ENCODE measurements at places on chromosomes 13 and 19.

- DNase-seq, result no peak
These were observed 489.3 kb downstream of the GPC6 start for GRCh38 chr13:93715866-93716265.

GRCh38 chr13:63632321-63632720 lies 2216.7 kb upstream of the PCDH20 start:
- no peak for DNase-seq

DNA sequence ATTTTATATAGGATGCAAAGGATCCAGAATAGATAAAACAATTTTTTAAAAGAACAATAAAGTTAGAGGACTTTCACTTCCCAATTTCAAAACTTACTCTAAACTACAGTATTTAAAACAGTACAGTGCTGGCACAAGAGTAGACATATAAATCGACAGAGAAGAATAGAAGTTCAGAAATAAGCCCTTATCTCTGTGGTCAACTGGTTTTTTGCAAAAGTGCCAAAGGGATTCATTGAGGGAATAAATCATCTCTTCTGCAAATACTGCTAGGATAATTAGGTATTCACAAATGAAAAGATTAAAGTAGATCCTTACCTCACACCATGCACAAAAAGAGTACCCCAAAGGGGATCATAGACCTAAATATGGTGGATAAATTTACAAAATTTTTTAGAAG lies 431.0 kb upstream of the HTR2A start:
- DNase-seq, result no peak

DNA sequence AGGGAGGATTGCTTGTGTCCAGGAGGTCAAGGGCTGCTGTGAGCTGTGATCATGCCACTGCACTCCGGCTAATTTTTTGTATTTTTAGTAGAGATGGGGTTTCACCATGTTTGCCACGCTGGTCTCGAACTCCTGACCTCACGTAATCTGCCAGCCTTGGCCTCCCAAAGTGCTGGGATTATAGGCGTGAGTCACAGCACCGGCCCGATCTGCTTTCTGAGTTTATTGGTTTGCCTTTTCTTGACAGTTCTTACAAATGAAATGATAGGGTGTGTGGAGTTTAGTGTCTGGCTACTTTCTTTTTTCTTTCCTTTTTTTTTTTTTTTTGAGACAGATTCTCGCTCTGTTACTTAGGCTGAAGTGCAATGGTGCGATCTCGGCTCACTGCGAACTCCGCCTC lies 848 bp downstream of the C19orf44 start:
- no peak for DNase-seq

GRCh38 chr13:27036236-27036981 lies 135.2 kb downstream of the USP12 start:
- no peak for DNase-seq

DNA sequence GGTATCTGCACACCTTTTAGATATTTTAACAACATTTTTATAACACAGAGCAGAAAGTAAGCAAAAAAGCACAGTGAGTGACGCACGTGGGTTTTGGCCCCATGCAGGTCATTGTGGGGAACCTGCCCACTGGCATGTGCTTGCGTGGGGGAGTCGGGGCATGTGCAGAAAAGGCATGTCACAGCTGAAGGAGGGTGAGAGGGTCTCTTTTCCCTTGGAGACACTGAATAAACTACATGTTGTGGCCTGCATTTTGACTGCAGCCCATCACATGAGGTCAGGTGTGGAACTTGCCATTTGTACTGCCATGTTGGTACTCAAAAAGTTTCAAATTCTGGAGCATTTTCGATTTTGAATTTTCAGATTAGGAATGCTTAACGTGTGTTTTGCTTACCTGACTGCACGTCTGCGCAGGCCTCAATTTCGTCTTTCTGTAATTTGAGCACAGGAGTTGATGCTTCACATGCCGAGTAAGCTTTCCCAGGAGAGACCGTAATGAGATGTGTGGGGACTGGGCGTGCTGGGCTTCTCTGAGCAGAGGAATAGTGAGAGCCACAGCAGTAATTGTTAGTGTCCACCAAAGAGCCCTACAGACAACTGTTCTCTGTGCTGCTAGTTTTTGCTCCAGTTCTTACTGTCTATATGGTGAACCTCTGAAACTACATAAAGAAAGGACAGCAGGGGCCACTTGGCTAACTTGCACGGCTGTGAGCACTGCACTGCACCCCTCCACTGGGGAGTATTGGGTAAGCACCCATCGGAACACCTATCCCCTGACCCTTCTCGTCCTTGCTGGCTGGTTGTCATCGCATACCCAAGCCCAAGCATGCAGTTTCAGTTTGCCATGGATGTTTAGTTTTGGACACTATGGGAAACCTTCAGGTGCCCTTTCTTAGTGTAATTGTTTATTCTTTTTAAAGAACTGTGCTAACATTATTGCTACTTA lies 72.9 kb upstream of the GPR183 start:
- DNase-seq, result no peak

DNA sequence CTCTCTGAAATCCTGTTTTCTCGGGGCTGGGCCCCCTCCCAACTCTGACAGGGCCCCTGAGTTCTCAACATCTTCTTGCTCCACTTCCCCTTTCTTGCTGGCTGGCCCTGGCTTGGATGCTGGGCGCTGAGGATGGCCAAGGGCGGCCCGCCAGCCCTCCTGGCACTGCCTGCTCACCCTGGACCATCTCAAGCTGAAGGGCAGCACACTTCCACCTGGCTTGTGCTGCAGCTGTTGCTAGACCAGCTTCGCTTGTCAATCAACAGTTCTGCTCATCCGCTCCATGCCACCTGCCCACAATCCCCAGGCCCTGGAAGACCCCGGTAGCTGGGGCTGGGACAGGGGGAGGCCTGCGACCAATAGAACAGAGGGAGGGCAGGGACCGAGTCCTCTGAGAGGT lies 6.9 kb upstream of the GMIP start:
- DNase-seq, result no peak

DNA sequence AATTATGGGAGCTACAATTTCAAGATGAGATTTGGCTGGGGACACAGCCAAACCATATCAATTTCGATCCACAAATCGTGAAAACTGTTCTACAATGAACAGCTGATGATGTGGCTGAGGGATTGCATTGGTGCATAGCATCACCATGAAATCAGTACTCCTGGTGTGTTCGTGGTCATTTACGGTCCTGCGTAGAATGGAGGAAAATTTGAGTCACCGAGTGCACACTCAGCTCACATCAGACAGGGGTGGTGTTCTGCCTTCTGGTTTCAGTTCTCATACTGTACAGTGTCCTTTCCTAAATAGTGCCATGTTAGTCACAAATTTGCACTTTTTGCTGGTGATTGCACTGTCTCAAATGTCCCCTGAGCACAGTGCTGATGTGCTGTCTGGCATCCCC lies 39.2 kb downstream of the MYH14 start:
- no peak for DNase-seq

DNA sequence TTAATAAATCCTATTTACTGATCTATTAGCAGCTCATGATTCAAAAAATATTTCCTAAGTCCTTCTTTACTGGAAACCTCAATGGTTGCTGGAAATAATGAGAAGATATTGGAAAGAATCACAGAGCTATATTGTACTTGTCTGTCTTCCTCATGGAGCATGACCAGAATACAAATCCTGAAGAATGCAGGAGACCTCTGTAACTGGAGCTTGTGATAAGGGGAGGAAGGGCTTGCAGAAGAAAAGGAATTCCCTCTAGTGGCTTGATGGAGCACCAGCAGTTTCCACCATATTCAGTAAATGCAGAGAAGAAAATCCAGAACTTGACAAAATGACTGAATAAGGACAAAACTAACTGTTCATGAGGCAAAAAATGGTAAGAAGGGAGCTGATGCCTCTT lies 1333.1 kb downstream of the EFNB2 start:
- no peak for DNase-seq

- no peak for DNase-seq
These were observed 97.8 kb upstream of the UBL3 start for GRCh38 chr13:29948244-29948643.

DNA sequence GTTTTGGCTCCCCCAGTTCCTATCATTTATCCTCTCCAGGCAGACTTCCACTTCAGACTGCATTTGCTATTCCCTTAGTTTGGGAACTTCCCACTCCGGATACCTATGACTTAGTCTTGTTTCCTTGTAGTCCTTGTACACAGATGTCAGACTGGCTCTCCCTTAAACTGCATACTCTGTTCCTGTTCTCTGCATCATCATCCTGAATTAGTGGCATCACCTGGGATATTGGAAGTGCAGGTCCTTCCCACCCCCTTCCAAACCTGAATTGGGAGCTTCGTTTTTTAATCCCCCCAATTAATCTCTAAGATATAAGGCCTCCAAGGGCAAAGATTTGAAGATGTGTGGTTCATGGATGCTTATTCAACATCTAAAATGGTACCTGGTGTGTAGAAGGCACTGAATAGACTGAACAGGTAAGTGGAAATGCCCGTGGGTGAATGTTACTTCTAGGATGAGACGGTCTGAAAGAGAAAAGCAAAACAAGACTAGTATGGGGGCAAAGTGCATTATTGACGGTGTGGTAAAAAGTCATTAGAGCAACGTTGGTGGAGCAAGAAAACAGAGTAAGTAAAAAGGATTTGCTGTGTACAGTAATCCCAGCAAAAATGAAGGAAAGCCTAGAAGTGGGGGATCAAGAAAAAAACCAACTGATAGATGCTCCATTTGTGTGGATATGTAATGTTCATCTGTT lies 9.6 kb downstream of the MIR17HG start:
- no peak for DNase-seq

GRCh38 chr13:107322228-107322627 lies 754.3 kb upstream of the ARGLU1 start:
- DNase-seq, result no peak

DNA sequence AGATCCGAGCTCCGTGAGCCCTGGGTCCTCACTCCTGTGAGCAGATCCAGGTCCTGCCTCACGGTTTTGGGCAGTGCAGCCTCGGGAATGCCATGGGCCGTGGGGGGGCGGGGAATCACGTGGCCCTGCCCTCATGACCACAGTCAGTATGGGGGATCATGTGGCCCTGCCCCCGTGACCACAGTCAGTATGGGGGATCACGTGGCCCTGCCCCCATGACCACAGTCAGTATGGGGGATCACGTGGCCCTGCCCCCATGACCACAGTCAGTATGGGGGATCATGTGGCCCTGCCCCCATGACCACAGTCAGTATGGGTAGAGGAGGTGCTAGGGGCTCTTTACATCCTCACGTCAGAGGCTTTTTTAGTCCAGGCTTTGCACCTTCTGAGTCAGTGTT lies 64.3 kb upstream of the F7 start:
- no peak for DNase-seq

GRCh38 chr13:52082601-52083000 lies 46.3 kb downstream of the NEK5 start:
- no peak for DNase-seq

DNA sequence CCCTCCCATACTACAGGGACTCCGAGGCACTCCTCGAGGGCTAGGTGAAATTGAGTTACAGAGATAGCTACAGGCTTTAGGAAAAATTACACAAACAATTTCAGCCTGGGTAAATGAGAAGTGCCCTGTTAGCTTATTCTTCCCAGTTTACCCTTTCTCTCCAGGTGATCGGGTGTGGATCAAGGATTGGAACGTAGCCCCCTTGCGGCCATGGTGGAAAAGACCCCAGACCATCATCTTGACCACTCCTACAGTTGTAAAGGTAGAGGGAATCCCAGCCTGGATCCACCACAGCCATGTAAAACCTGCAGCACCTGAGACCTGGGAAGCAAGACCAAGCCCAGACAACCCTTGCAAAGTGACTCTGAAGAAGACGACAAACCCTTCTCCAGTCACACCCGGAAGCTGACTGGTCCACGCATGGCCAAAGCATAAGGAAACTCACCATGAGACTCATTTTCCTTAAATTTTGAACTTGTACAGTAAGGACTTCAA lies 600.6 kb downstream of the UQCRFS1 start:
- no peak for DNase-seq

DNA sequence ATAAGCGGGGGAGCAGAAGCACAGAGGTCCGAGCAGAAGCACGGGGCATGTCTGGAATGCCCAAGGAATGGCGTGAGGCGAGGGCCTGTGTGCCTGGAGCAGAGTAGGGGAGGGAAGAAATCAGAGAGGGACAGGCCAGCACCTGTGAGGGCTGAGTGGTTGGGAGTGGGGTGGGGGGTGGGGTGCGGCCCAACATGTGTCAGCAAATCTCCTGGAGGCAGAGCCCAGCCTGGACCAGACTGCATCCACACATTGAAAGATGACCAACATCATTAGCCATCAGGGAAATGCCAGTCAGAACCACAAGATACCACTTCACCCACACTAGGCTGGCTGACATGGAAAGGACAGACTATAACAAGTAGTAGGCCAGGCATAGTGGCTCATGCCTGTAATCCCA lies 11.2 kb downstream of the CLASRP start:
- no peak for DNase-seq

DNA sequence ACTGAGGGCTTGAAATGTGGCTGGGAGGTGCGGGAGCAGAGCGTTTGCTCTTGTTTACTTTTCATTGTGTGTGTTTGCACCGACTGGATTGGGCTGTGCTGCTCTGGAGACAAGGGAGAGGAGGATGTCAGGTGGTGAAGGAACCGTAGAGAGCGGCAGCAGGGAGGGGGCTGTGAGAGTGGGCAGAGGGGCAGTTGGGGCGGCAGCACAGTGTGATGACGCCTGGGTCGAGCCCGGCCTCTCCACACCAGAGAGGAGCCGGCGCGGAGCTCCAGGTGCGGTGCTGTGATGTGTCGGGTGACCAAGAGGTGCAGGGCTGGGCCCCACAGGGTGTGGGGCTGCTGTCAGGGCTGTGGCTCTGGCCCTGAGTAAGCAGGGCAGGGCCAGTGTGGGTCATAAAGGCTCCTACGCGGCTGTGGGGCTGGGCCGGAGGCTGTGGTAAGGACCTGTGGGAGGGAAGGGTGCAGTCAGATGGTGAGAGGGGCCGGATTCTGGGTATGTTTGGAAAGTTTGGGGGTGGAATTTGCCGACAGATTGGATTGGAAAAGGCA lies 10.5 kb downstream of the NAXD start:
- DNase-seq, result no peak

- no peak for DNase-seq
These were observed 147.0 kb downstream of the DCT start for GRCh38 chr13:94332359-94333096.

GRCh38 chr13:66530686-66531085 lies 699.5 kb downstream of the PCDH9 start:
- DNase-seq, result no peak

GRCh38 chr13:57546942-57547341 lies 84.6 kb upstream of the PCDH17 start:
- no peak for DNase-seq

GRCh38 chr13:30172593-30173302 lies 134.6 kb downstream of the KATNAL1 start:
- DNase-seq, result no peak

Data from B cell (primary cell).